A673 (cell line): ENCODE measurements at places on chromosomes 13 and 19. TPM values are rescaled to one million over a fixed set of nuclear protein-coding genes. Genes with fewer than 3 reads are reported as not detected.

The RINL gene
- total RNA-seq = 5.7 and 7.4 TPM in 2 replicates

The SHISA7 gene
- total RNA-seq = 0.21 and 0.26 TPM in 2 replicates

The ZNF557 gene
- 12.5 and 14.1 TPM in 2 replicates for total RNA-seq

The CRX gene
- total RNA-seq = not detected in 2 replicates

GRCh38 chr19:19417046-19417445 is 11.6 kb downstream of the GATAD2A start:
- H3K27me3 ChIP-seq = no peaks in the 10 kb centered on the region
- peaks cover 32% of the 10 kb centered on the region for H3K4me1 ChIP-seq
- H3K36me3 ChIP-seq = no peaks in the 10 kb centered on the region
- no peak overlapping the region for H3K4me3 ChIP-seq
- H3K27ac ChIP-seq = peak overlapping the region; percentile 18
- DNase-seq = no peak

The SMIM17 gene
- total RNA-seq = 0.52 and 0.76 TPM in 2 replicates

GRCh38 chr13:114070098-114070799 is 62.2 kb downstream of the RASA3 start:
- no peak for DNase-seq
- H3K4me1 ChIP-seq = peaks cover 11% of the 10 kb centered on the region
- H3K27ac ChIP-seq = no peak overlapping the region
- H3K4me3 ChIP-seq = no peak overlapping the region

DNA sequence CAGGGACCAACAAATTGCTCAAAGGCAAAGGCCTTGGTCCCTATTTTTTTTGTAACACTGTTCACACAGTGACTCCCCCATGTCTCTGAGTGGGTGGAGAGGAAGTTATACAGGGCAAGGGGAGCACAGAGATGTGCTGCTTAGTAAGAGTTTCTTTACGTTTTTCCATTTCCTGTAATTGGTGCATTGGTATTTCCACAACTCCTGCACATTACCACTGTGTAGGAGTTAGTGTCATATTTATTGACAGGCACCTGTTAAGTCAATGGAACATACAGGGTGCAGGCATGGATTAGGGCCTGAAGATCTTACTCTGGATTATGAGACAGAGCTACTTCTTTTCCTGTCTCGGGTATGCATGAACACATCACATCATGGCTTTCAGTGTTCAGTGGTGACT is 45.2 kb downstream of the SOX21 start:
- DNase-seq = no peak
- H3K4me3 ChIP-seq = no peak overlapping the region
- H3K27me3 ChIP-seq = no peaks in the 10 kb centered on the region

DNA sequence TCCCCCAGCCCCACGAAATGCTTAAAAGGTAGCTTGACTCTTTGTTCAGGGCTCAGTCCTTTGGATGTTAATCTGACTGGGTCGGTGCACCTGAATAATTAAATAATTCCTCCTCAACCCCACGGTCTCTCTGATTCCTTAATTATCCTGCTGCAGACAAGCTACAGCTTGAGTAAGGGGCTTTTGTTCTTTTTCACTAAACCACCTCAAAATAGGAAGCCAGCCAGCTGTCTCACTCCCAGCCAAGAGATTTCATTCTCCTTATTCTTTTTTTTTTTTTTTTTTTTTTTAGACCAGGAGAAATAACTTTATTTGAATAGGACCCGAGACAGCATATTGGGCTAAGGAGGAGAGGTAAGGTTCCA is 7.9 kb upstream of the FCGBP start:
- H3K4me1 ChIP-seq = peaks cover 63% of the 10 kb centered on the region
- peak overlapping the region; percentile 95 for H3K27ac ChIP-seq
- H3K27me3 ChIP-seq = no peaks in the 10 kb centered on the region
- peak; percentile 60 for DNase-seq
- no peak overlapping the region for H3K4me3 ChIP-seq
- no peaks in the 10 kb centered on the region for H3K36me3 ChIP-seq

The SYCN gene
- total RNA-seq = not detected in 2 replicates

GRCh38 chr13:81745391-81745790 is 1404.5 kb upstream of the SPRY2 start:
- no peak for DNase-seq
- H3K27ac ChIP-seq = no peak overlapping the region
- no peaks in the 10 kb centered on the region for H3K36me3 ChIP-seq
- H3K4me3 ChIP-seq = no peak overlapping the region
- no peaks in the 10 kb centered on the region for H3K27me3 ChIP-seq

- no peak overlapping the region for H3K4me3 ChIP-seq
- H3K4me1 ChIP-seq = peaks cover 26% of the 10 kb centered on the region
- no peaks in the 10 kb centered on the region for H3K27me3 ChIP-seq
- DNase-seq = no peak
- no peaks in the 10 kb centered on the region for H3K36me3 ChIP-seq
- peak overlapping the region; percentile 94 for H3K27ac ChIP-seq
Measured at GRCh38 chr19:18362934-18363542, 22.6 kb downstream of the PGPEP1 start.

DNA sequence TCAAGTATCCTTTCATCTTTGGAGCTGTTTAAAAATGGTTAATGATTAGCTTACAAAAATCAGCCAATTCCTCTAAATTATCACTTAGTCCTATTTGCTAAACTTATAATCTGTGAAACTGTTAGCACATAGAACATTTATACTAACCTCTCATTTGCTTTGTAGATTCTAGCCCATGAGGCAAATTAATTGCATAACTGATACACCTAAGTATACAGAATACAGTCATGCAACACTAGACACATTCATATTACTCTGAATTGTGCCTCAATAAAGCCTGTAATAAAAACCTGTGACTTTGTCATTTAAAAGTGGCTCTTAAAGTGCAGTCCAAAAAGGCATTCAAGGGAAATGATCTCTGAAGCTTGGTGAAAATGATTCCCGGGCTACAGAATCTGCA is 21.0 kb downstream of the SERPINE3 start:
- peaks cover 44% of the 10 kb centered on the region for H3K36me3 ChIP-seq
- no peak for DNase-seq
- no peak overlapping the region for H3K4me3 ChIP-seq
- no peaks in the 10 kb centered on the region for H3K4me1 ChIP-seq

GRCh38 chr13:49400755-49401659 is 42.9 kb downstream of the CAB39L start:
- no peak overlapping the region for H3K4me3 ChIP-seq
- H3K4me1 ChIP-seq = no peaks in the 10 kb centered on the region
- DNase-seq = no peak
- no peaks in the 10 kb centered on the region for H3K36me3 ChIP-seq
- no peaks in the 10 kb centered on the region for H3K27me3 ChIP-seq

DNA sequence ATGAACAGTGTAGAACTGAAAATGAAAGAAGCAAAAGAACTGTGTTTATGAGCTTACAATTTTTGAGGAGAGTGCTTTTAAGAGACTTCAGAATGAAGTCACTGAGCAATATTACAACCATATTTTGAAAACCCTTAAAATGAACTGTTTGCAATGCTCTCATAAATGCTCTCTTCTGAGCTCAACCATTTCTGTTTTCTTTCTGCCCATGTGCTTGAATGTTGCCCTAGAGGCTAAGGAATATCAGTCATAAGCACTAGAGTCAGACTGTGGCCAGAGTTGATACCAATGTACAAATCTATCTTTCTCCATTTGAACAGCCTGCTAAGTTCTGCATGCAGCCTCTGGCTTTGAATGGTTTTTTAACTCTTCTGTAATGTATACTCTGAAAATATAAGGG is 1092.8 kb downstream of the PCDH9 start:
- H3K4me1 ChIP-seq = no peaks in the 10 kb centered on the region
- no peaks in the 10 kb centered on the region for H3K36me3 ChIP-seq
- DNase-seq = no peak
- H3K27me3 ChIP-seq = no peaks in the 10 kb centered on the region

The PLA2G4C gene
- total RNA-seq = 4.8 and 8.2 TPM in 2 replicates

DNA sequence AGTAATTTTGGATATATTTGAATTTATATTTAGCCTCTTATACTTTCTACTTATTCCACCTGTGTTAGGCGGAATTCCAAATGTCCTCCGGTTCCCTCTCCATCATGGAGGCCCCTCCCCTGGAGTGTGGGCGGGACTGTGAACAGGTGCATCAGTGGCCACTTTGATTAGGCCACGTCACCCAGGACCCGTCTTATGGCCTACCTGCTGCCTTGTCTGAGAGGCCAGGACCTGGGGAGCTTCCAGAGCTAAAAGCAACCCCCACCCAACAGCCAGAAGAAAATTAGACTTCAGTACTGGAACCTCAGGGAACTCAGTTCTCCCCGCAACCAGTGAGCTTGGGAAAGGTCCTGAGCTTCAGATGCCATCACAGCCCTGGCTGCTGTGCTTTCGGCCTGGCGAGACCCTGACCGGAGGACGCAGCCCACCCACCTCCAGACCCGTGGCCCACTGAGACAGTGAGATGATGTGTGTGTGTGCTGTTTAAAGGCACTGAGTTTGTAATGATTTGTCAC is 200.2 kb upstream of the SOX1 start:
- H3K36me3 ChIP-seq = no peaks in the 10 kb centered on the region
- no peak for DNase-seq
- H3K27ac ChIP-seq = no peak overlapping the region
- H3K4me1 ChIP-seq = no peaks in the 10 kb centered on the region

GRCh38 chr19:40815223-40815622 is 16.2 kb downstream of the EGLN2 start:
- no peaks in the 10 kb centered on the region for H3K36me3 ChIP-seq
- H3K4me1 ChIP-seq = peaks cover 17% of the 10 kb centered on the region
- no peaks in the 10 kb centered on the region for H3K27me3 ChIP-seq
- no peak for DNase-seq
- no peak overlapping the region for H3K4me3 ChIP-seq

GRCh38 chr13:51688937-51689662 is 104.8 kb downstream of the WDFY2 start:
- H3K27ac ChIP-seq = no peak overlapping the region
- no peaks in the 10 kb centered on the region for H3K36me3 ChIP-seq
- H3K4me3 ChIP-seq = no peak overlapping the region
- H3K27me3 ChIP-seq = no peaks in the 10 kb centered on the region
- H3K4me1 ChIP-seq = peaks cover 17% of the 10 kb centered on the region
- DNase-seq = no peak

GRCh38 chr19:3983936-3984583 is 1.2 kb downstream of the EEF2 start:
- DNase-seq = peak; percentile 66
- peaks cover 36% of the 10 kb centered on the region for H3K4me1 ChIP-seq
- H3K36me3 ChIP-seq = peaks cover 58% of the 10 kb centered on the region
- no peaks in the 10 kb centered on the region for H3K27me3 ChIP-seq
- H3K4me3 ChIP-seq = peak overlapping the region; percentile 98

DNA sequence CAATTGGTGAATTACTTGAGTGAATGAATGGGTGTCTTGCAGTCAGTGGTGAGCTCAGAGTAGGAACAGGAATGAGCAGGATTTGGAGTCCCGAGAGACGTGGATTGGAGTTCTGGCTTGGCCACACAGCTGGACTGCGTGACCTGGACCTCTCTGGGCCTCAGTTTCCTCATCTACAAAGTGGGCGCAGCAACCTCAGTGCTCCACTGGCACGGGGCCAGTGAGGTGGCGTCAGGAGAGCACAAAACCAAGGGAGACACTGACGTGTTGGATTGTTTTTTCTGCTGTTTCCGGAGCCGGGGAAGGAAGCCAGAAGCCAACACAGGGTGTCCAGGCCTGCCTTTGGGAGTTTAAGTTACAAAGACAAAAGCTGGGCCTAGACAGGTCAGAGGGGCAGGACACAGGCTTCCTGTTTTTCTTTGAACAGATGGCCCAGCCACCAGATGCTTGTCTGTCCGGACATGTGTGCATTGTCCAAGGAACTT is 6.5 kb upstream of the DOCK6 start:
- peaks cover 6% of the 10 kb centered on the region for H3K4me1 ChIP-seq
- peak overlapping the region; percentile 64 for H3K27ac ChIP-seq
- no peak overlapping the region for H3K4me3 ChIP-seq
- no peaks in the 10 kb centered on the region for H3K27me3 ChIP-seq
- peak; percentile 54 for DNase-seq
- H3K36me3 ChIP-seq = no peaks in the 10 kb centered on the region

GRCh38 chr19:35353635-35354034 is 4.6 kb upstream of the FFAR3 start:
- no peak overlapping the region for H3K27ac ChIP-seq
- H3K36me3 ChIP-seq = no peaks in the 10 kb centered on the region
- no peak for DNase-seq
- no peak overlapping the region for H3K4me3 ChIP-seq

GRCh38 chr13:93450191-93450621 is 223.6 kb downstream of the GPC6 start:
- H3K36me3 ChIP-seq = no peaks in the 10 kb centered on the region
- DNase-seq = peak; percentile 69
- H3K4me3 ChIP-seq = no peak overlapping the region
- H3K4me1 ChIP-seq = peaks cover 32% of the 10 kb centered on the region
- H3K27me3 ChIP-seq = no peaks in the 10 kb centered on the region
- H3K27ac ChIP-seq = peak overlapping the region; percentile 81

DNA sequence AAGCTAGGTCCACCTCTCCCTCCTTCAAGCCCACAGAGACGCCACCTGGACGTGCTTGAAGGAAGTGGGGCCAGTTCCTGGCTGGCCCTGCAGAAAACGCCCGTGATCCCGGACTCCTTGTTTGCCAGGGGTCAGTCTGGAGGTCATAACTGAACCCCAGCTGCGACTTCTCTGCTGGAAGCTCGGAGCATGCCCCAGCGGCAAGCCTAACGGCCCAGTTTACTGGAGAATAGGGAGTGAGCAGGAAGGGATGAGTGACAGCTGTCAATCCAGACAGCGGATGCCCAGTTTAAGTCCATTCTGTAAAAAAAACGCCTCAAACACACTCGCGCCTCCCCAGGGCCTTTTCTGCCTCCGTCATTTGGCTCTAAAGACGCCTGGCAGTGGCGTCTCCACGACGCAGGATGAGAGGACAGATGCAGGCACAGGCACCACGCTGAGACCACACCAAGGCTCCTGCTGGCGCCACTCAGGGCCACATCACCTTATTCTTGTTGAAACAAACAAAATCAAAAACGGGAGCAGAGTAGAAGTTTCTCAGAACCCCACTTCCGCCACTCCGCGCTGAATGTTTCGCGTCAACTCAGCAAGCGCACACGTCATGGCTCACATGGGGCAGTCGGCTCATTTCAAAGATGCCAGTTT is 57.6 kb downstream of the RASA3 start:
- DNase-seq = no peak
- H3K27ac ChIP-seq = no peak overlapping the region
- peaks cover 5% of the 10 kb centered on the region for H3K4me1 ChIP-seq

The DACT3 gene
- total RNA-seq = 0.32 and 1.1 TPM in 2 replicates

The OR7A5 gene
- not detected in 2 replicates for total RNA-seq

- H3K27ac ChIP-seq = no peak overlapping the region
- H3K4me1 ChIP-seq = peaks cover under 1% of the 10 kb centered on the region
- H3K27me3 ChIP-seq = no peaks in the 10 kb centered on the region
- peaks cover 97% of the 10 kb centered on the region for H3K36me3 ChIP-seq
Measured at GRCh38 chr19:42291435-42291810, 10.5 kb upstream of the PRR19 start.
